ENCODE measurements at places on chromosomes 3 and 15.

- DNase-seq, result no peak
Observed at GRCh38 chr3:19392150-19392549, 243.8 kb downstream of the KCNH8 start.

DNA sequence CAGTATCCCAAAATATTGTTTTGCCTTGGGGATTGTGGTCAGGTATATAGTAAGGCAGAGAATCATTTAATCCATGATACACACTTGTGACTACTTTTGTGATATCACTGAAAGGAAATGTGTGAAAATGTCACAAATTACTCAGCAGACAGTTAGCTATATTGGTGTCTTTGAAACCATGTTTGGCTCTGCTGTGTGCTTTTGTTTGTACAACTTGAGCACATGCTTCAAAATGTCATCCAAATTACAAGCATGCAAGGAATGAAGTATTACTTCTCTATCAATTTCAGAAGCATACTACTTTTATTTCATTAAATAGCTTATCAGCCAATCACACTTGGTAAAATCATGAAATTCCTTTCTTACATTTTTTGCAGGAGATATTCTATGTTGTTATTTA lies 619.0 kb upstream of the AGTR1 start:
- no peak for DNase-seq

DNA sequence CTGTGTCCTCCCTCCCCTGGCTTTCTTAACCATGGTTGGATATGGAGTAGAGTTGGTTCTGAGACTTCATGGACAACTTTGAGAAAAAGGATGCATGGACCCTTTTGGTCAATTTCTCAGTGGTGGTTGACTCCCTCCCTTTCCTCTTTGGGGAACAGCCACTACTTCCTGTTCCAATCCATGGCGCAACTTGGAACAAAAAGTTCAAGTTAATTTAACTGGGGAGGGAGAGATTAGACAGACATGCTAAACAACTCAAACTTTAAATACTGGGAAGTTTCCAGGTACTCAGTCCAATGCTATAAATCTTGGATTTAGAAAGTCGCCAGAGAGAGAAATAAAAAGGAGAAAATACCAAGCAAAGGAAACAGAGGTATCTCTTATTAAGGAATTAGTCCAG lies 202.2 kb downstream of the PDZRN3 start:
- no peak for DNase-seq

- no peak for DNase-seq
Observed at GRCh38 chr3:190385731-190386688, 2.0 kb upstream of the CLDN16 start.

DNA sequence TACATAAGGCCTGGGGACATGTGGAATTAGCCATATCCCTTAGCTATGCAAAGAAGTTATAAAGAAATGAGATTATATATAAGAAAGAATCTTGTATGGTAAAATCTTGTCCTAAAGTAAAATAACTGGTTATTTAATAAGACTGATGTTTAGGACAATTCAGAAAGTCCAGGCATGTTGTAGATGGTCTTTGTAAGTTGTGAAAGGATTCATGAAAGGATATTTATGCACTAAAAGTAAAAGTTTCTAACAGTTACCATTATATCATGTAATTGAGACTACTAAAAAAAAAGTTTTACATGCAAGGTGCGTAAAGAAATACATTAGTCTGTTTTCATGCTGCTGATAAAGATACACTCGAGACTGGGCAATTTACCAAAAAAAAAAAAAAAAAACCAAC lies 146.3 kb downstream of the FMN1 start:
- DNase-seq, result no peak

- no peak for DNase-seq
Observed at GRCh38 chr15:92663250-92663951, 7.8 kb upstream of the FAM174B start.

DNA sequence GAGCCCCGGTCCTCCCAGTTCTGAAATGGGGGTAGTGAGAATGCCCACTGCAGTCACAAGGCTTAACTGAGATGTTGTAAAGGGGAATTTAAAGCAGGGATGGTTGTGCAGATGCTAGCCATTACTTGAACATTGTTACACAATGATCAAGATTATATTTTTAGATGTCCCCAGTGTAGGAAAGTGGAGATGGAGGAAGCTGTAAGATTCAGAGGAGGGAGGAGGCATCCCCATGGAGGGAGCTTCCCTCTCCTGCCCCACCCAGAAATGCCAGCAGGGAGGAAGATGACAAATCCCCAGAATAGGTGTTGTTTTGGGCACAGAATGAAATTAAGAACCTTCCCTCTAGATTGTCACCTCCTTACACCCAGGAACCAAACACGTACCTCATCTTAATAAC lies 46.1 kb downstream of the EFCAB12 start:
- no peak for DNase-seq

- DNase-seq, result no peak
Observed at GRCh38 chr3:58994746-58995330, 55.0 kb downstream of the CFAP20DC start.

DNA sequence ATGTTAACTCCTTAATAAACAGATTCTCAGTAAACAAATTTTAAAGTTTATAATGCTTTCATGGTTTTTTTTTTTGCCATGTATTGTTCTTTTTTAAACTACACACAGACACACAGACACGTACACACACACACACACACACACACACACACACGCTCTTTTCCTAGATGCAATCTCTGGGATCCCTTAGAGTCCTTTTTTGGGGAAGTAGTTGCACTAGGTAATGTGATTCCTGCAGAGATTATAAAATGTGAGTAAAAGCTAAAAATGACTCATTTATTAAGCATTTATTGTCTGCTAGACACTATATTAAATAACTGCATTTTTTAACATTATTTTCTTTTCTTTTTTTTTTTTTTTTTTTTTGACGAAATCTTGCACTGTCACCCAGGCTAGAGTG lies 19.9 kb downstream of the NDUFB5 start:
- no peak for DNase-seq

GRCh38 chr15:99050328-99050980 lies 42.9 kb upstream of the PGPEP1L start:
- no peak for DNase-seq

- no peak for DNase-seq
Observed at GRCh38 chr3:121111914-121112612, 204.1 kb downstream of the STXBP5L start.

GRCh38 chr3:30941342-30941741 lies 46.9 kb upstream of the GADL1 start:
- no peak for DNase-seq

- DNase-seq, result no peak
Observed at GRCh38 chr15:80118956-80119355, 33.8 kb upstream of the FAH start.

DNA sequence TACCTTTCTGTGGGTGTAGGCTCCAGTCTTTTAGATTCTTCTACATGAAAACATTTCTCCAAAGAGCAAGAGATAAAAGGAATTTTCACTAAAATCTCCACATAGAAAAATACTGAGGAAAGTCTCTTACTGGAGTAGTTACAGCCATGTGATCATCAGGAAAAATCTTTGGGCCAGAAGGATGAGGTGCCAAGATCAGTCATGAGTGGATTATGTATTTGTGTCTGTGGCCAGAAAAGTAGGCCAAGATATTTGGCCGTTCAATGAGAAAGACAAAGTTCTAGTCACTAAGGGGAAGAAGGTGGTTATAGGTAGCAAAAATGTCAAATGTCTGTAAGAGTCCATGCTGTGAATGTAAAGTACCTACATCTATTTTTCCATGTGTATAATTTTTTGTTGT lies 339.3 kb downstream of the NSUN3 start:
- no peak for DNase-seq

DNA sequence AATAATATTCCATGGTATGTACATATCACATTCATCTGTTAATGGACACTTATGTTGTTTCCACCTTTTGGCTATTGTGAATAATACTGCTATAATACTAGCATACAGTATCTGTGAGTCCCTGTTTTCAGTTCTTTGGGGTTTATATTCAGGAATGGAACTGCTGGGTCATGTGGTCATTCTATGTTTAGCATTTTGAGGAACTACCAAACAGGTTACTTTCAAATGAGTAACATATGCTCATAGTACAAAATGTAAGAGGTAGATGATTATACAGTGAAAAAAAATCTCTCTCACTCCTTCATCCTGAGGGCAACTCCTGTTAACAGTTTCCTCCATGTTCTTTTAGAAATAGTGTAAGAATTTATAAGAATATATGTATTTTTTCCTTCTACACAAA lies 162.2 kb downstream of the PLD1 start:
- DNase-seq, result no peak

DNA sequence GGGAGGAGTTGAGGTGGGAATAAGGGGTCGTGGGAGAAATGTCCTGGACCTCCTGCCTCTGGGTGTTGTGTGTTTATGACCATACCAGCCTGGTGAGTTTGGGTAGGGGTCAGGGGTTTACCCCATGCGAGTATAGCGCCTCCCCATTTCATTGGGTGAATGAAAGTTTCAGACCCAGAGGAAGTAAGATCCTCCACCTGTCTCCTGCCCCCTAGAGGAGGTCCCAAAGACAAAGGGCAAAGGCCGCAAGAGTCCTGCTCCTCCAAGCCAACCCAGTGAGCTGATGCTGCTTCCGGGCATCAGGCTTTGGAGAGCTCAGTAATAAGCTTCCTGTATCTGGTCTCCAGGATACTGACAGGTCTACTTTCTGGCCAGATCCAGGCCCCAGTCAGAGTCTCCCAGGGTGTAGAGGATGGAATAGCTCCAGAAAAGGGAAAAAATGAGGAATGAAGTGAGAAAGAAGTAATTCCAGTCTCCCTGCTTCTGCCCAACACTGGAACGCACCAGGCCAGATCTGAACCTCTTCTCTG lies 6.4 kb upstream of the TBC1D21 start:
- DNase-seq, result no peak

GRCh38 chr3:37753428-37753827 lies 108.3 kb upstream of the CTDSPL start:
- DNase-seq, result no peak

GRCh38 chr3:107045791-107046190 lies 331.4 kb upstream of the CCDC54 start:
- DNase-seq, result no peak

DNA sequence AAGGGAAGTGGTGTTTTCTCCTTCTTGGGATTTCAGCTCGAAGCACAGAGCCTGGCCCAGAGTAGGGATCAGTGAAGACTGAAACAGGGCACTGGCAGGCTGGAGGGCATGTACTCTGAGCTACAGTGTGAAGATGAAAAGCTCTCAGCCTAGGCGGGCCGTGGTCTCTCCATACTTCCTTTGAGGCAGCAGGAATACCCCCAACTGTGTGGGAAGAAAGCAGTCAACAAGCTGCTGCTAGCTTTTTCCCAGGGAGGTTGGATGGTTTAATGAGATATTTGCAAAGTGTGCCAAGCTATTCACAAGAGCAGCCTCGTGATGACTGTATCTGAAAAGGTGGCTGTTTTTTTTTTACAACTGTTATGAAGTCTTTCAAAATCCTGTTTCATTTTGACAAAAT lies 47.2 kb downstream of the NMNAT3 start:
- no peak for DNase-seq

GRCh38 chr3:110414855-110415254 lies 656.8 kb upstream of the NECTIN3 start:
- no peak for DNase-seq

DNA sequence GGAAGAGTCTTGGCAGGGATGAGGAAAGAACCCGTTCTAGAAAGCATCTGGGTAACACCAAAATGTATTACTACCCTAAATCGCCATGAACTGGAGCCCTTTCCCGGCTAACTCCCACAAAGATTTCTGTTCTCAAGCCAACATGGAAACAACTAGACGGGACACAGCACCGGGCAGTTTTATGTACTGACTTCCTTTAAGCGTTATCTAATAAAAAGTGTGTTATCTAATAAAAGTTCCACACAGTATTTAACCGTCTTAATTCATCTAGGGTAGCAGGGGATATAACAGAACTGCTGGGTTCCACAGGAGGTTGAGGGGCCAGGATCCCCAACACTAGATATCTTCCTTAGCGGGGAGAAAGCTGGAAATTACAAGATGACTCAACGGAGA lies 347 bp upstream of the C3orf62 start:
- DNase-seq, result no peak

DNA sequence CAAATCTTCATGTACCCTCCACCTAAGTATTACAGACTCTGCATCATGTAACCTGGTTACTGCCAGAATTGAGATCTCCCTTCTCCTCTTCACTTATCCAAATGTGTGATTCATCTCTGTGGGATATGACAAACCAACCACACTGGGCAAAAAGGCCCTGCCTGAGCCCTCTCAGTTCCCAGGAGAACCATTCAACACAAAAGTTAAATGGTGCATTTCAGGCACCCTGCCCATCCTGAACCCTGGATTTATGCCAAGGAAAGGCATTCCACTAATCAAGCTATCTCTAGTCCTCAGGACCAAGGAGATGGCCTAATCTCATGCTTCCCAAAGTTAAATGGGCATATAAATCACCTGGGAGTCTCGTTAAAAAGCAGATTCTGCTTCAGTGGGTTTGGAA lies 108.5 kb downstream of the TNIK start:
- DNase-seq, result no peak

DNA sequence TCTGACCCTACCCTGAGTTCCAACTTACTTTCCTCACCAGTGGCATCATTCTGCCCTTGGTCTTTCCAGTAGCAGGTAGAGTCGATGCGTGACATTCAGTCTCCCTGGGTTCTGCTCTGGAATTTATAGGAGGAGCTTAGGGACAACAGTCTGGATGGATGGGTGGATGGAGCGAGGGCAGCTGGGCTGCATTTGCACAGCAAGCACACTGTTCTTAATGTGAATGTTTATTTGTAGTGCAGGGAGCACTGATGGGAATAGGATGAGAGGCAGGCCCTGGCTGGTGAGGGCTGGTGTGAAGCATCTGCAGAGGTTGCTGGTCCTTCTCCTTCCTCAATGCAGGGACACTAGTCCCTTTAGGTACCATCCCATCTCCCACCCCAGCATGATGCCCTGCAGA lies 176.2 kb downstream of the EPHB1 start:
- DNase-seq, result no peak

- no peak for DNase-seq
Observed at GRCh38 chr15:95485367-95485766, 845.1 kb upstream of the NR2F2 start.

DNA sequence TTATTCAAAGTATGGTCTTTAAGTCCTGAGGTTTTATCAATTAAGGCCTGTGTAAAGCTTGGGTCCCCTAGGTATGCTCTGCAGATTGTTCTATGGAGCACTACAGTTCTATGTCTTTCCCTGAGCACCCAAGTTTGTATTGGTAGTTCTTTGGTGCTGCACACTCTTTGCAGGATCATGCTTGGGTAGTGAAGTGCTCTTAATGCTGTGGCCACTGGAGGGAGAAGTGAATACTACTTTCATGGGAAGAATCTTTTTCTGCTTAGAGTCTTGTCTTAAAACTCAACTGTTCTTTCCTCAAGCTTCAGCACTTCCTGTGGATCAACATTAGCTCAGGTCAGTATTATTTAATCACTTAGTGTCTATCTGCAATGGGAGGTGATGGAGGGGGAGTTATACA lies 93.6 kb upstream of the CFAP20DC start:
- no peak for DNase-seq

- no peak for DNase-seq
Observed at GRCh38 chr15:76418352-76419140, 82.0 kb downstream of the ISL2 start.

GRCh38 chr3:12246497-12247163 lies 42.2 kb upstream of the PPARG start:
- no peak for DNase-seq
